ENCODE measurements at places on chromosomes 16 and 17.
A peak's percentile ranks its signal among the peaks of the same experiment; 100 is the strongest.

- DNase-seq, result no peak
Observed at GRCh38 chr17:74361230-74362068, at the start of gene BTBD17. BTBD17 (minus strand) TSS chr17:74361868; CDS start chr17:74361819, 49 bp downstream.

DNA sequence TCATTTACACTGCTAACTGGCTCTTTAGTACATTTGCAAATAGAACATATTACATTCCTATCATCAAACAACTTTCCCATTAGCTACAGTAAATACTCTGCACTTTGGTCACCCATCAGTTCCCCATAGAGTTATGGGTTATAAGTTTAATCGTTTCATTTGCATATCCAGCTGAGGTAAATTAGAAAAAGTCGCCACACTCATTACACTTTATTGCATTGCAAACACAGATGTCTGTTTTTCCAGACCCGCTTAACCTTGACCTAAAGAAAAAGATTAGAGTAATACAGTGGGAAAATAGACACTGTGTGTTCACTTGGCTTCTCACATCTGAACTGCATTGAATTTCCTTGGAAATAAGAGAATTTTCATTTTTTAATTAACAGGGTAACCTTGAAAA lies 213.1 kb upstream of the PSMD7 start:
- no peak for DNase-seq

DNA sequence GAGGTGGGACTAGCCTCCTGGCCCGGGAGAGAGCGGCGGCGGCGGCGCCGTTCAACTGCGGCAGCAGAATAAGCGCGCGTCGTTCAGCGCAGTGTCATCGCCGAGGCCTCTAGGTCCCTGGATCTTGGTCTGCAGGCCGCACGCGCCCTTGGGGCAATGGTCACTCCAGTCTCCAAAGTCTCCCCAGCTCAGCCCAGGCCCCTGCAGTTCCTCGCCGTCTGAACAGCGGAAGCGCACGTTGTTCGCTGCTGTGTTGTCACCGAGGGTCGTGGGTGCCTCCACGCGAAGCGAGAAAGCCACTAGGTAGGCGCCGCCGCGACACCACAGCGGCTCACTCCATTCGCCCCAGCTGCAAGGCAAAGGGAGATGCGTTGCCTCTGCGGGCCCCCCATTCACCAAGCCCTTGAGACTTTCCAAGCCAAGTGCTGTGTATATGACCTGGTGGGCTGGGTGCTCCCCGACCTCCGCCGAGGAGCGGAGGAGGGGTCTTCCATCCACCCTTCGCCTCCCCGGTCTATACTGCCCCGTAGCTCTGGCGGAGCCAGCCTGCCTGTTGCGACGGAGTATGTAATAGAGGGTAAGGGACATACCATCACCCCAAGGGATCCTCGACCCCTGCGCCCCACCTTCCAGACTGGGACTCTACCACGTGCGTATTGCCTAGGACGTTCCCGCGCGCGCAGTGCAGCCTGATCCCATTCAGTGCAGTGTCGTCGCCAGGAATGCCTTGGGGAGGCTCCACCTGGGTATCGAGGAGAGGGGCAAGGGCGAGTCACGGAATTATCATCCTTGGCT lies 656 bp downstream of the VMO1 start:
- DNase-seq, result no peak

DNA sequence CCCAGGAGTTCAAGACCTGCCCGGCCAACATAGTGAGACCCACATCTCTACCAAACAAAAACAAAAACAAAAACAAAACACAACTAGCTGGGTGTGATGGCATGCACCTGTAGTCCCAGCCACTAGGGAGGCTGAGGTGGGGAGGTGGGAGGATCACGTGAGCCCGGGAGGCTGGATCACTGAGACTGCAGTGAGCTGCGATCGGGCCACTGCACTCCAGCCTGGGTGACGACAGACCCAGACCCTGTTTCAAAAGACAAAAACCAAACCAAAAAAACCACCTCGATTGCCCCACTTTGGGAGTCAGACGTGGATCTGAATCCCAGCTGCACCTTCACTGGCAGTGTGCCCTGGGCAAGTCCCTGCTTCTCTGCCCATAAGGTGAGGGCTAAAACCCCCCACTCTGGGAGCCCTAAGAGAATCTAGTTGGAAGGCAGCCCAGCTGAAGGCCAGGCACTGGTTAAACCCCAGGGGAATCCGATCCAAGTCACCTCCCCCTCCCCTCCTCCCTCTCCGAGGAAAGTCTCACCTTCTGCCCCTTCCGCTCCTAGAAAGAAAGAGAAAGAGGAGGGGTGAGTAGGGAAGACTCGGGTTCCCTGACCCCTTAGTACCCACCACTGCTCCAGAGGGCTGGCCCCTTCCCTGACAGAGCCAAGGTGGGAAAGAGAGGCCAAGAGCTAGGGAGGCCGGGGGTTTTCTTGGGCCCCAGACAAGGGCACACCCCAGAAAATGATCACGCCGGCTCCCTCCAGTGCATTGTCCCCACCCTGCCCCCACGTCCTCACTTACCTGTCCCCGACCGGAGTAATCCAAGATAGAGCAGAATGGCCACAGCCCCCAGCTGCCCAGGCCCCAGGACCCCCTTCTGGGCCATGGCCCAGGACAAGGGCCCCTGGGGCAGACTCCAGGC lies 647 bp downstream of the PRSS8 start:
- no peak for DNase-seq

GRCh38 chr16:80337786-80338185 lies 203.0 kb upstream of the DYNLRB2 start:
- no peak for DNase-seq

DNA sequence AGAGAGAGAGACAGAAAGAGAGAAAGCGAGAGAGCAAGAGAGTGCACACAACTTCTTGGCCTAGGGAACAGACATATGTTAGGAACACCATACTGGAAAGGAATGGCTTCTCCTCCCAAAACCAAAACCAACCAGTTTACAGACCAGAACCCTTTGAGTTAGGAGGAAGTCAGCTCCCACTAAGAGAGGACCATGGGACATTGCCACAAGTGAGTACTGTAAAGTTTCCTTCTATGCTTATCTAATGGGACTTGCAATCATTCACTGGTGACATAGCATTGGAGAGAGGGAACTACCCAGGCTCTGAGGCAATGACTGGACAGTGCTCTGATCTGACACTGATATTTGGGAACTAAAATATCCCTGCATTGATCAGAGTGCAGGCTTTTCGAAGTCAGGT lies 32.4 kb downstream of the TBC1D3B start:
- DNase-seq, result no peak

DNA sequence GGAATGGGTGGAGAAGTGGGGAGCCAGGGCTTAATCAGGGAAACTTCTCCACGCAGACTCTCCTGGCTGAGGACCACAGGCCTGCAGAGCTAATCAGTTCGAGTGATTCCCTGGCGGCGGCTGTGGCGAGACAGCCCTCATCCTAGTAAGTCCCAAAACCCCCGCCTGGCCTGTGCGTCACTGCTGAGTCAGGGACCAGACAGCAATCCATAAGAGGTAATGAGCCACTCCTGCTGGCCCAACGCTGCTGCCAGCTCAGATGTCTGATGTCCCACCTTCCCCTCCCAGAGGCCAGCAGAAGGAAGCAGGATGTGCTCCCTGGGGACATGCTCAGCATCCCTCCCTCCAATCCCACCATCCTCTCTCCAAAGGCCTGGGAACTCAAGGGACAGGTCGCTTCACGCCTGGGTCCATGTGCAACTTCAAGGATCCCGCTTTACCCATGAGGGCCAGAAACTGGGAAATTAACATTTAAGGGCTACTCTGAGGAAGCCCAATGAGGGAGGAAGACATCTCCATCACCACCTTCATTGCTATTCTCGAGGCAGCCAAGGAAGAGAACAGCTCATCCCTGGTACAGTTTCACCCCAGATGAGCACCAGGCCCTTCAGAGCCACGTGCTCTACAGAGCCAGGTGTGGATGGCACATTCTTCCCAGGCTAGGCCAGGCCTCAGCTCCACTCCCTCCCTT lies 7.9 kb downstream of the ACLY start:
- no peak for DNase-seq

DNA sequence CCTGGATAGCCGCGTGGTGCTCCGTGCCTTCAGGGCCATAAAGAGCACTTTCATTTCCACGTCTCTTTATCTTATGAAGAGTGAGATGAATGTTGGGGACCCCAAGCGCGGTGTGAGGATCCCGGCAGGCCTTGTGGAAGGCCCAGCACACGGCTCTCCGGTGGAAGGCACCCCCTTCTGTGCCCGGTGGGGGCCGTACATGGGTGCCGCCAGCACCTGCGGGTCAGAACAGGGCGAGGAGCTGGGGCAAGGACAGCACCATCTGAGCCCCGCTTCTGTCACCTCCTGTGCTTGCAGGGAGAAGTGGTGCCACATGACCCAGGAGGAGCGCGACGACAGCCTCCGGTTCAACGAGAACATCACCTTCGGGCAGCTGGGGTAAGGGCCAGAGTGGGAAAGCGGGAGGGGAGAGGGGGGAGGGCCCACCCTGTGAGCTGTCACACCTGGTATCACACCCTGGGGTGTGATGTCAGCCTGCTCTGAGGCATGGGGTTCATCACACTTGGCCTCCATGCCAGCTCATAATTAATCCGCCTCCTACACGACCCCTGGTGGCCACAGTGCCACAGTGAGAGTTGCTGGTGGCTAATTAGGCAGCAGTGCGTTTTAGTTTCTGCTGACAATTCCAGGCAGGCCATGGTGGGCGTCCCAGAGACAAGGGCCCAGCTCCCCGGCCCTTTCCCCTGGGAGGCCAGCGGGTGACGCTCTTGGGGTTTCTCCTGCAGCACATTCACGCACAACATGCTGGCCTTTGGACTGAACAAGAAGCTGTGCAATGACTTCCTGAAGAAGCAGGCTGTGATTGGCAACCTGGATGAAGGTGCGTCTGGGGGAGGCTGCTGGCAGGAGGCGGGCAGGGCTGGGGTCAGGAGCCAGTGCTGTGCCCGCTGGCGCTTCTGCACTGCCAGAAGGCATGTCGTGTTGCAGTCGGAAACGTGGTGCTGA lies 25.7 kb downstream of the CIBAR2 start:
- DNase-seq, result peak; percentile 76

GRCh38 chr16:80144191-80144590 lies 396.6 kb upstream of the DYNLRB2 start:
- DNase-seq, result no peak

- DNase-seq, result no peak
Observed at GRCh38 chr16:56362057-56362655, 63.2 kb downstream of the AMFR start.

DNA sequence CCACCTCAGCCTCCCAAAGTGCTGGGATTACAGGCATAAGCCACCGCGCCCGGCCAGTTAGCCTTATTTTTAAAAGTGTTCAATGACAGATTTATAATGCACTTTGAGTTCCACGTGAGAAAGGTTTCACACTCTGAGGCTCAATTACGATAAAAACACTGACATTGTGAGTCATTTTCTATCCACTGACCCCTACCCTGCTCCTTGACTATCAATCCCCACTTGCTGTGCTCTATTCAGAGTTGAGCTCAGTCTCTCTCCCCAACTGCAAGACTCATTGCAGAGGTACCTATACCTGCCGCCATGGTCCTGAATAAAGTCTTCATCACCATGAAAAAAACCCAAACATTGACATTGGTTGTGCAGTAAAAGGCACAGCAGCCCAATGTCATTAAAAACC lies 8.5 kb downstream of the GFOD2 start:
- no peak for DNase-seq

DNA sequence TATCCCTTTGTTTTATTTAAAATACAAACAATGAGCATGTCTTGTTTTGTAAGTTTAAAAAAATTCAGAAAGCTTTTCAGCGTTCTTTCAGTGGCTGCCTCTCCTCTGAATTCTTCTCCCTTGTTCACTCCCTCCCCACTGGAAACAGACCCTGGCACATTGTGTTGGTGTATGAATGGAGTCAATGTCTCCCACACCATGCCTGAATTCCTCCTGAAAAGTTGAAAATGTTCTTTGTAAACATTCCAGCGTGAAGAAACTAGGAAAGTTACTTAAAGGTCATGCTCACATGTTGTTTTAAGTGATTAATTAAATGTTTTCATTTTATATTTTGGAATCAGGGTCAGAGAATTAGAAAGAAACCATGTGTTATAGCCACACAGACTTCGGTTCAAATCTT lies 136.9 kb upstream of the DYNLRB2 start:
- no peak for DNase-seq

DNA sequence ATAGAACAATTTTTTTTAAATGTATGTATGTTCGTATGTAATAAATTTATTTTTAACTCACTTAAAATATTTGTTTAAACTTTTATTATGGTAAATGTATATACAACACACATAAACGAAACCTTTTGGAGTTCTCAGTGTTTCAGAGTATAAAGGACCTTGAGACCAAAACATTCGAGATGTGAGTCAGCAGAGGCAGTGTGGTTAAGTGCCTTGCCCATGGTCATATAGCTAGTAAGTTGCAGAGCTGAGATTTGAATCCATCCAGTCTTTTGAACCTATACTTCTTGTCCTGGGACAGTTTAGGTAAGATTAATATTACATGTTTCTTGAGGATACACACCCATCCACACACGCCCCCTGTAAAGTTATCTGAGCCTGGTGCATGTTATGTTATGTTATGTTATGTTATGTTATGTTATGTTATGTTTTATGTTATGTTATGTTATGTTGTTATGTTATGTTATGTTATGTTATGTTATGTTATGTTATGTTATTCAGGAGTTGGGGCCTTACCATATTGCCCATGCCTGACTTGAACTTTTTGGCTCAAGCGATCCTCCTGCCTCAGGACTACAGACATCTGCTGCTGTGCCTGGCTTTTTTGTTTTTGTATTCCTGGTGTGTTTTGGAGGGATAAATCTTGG lies 41.8 kb downstream of the TNRC6A start:
- DNase-seq, result no peak

DNA sequence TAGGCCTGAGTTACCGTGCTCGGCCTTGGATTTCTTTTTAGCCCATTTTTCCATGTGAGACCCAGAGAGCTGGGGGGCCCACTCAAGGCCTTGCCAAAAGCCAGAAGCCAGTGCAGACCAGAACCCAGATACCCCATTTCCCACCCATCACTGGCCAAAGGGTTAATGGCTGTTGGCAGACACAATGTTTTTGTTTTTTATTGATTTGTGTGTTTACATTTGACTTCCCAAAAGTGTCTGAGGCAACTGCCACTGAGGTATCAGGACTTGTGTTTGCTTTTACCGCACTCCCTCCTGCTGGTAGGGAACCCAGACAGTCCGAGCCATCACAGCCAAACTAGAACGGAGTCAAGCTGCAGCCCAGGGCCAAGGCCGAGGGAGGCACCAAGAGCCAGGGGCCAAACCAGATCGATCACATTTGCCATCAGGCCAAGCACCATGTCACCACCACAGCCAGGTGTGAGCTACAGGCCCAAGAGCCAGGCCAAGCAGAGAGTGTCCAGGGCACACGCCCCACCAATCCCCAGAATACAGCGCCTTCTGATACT lies 7.7 kb upstream of the TNFSF12 start:
- DNase-seq, result no peak
